Hippocampal formation (tissue), 2 donors: ENCODE measurements at places on chromosomes 13 and 19.

- no peak for DNase-seq
These were observed 144.5 kb downstream of the NALCN start for GRCh38 chr13:101271681-101272245.

GRCh38 chr13:99435998-99436397, 65.3 kb upstream of the TM9SF2 start:
- DNase-seq: no peak

DNA sequence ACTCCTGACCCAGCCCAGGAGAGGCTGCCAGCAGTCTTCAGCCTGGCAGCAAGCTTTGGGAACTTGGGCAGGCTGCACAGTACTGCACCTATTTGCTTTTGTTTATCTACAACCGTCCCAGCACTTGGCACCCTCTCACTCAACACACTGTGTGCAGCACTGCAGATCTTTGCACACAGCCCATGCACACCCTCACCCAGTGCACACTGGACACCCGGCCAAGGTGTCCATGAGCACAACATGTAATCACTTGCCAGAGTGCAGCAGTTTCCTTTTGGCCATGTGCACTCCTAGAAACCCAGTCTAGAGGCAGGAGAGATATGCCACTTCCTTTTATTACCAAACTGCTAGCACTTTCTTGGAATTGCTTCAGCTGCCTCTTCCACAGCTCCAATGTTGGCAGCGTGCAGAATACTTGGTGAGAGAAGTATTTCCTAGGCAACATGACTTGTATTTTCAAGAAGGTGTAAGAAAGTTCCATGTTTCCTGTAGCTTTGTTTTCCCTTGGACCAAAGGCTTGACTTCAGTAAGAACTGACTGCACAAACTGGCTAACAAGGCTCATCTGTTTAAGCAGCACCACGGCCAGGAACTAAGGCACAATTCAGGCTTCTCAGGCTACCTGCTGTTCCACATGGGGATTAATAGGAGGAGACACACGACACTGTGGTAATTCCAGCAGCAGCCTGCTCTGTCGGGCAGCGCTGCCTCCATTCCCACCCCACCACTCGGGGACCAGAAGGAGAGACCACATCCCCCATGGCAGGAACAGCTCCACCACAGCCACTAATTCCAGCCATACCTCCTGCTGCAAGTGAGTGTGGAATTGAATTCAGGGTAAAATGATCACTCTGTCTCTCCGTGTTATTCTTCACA, 15.3 kb downstream of the ATP7B start:
- peak; percentile 52 for DNase-seq

DNA sequence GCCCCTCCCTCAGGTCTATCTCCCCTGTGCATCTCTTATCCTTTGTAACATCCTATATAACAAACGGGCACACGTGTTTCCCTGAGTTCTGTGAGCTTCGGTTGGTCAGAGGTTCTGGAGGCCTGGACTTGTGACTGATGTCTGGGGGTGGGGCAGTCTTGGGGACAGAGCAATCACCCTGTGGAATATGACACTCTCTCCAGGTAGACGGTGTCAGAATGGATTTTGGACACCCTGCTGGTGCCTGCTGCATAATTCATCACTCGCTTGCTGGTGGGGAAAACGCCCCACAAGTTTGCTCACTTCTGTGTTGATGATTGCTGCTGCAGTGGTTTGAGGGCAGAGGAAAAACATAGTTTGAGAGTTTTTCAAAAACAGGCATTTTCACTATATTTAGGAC, 223.2 kb downstream of the UQCRFS1 start:
- DNase-seq: no peak

GRCh38 chr13:65856431-65856830, 1373.7 kb downstream of the PCDH9 start:
- DNase-seq: no peak
